ENCODE measurements at places on chromosomes 13 and 19. TPM values are rescaled to one million over a fixed set of nuclear protein-coding genes. Genes with fewer than 3 reads are reported as not detected.
A peak's percentile ranks its signal among the peaks of the same experiment; 100 is the strongest.

GRCh38 chr13:103324641-103325040 lies 258.4 kb upstream of the SLC10A2 start:
- DNase-seq, result no peak

- DNase-seq, result no peak
Observed at GRCh38 chr19:45981350-45981749, 7.7 kb upstream of the NOVA2 start.

DNA sequence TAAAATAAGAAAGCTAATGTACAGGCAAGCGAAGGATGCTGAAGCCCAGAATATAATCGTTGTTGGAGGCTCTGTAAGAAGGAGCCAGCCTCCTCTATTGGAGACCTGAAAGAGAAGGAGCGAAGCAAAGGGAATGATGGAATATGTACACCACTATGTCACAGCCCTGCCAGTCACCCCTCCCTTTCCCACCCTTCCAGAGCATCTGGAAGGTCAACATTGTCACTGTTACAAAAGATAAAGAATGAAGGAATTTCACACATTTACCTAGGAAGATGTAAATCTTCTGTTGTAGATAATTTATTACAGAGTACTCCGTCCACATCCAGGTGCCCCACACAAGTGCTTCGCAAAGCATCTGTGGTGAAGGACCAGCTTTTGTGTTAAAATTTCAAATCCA lies 39.7 kb upstream of the SACS start:
- DNase-seq, result no peak

- peak; percentile 74 for DNase-seq
Observed at GRCh38 chr19:17830567-17831418, 9.5 kb upstream of the INSL3 start.

- DNase-seq, result no peak
Observed at GRCh38 chr19:3565139-3565538, 7.6 kb upstream of the HMG20B start.

SIN3B gene
- 23.8 TPM for total RNA-seq

- DNase-seq, result no peak
Observed at GRCh38 chr19:33441277-33441699, 67.8 kb downstream of the CEBPG start.

ZNF714 gene
- total RNA-seq, result 6.0 TPM

DNA sequence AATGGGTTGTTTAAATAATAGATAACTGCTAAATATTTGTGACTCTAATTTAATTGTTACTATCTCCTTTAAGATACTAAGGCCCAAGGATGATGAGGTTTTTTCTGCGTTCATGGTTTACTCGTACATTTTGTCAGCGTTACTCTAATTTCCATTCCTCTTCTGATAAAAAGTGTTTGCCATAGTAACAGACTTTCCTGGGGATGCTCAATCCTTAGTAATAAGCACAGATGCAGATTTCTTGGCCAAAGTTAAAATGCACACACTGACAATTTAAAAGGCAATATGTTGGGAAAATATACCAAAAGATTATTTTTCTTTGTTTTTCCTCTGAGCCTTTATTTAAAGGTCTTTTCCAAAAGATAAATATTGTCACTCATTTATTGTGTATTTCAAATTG lies 149.6 kb downstream of the IRS2 start:
- no peak for DNase-seq

BCAM gene
- total RNA-seq, result 150 TPM

- DNase-seq, result no peak
Observed at GRCh38 chr13:75785130-75785529, 149.0 kb downstream of the LMO7 start.

ZNF254 gene
- 1.0 TPM for total RNA-seq

DNA sequence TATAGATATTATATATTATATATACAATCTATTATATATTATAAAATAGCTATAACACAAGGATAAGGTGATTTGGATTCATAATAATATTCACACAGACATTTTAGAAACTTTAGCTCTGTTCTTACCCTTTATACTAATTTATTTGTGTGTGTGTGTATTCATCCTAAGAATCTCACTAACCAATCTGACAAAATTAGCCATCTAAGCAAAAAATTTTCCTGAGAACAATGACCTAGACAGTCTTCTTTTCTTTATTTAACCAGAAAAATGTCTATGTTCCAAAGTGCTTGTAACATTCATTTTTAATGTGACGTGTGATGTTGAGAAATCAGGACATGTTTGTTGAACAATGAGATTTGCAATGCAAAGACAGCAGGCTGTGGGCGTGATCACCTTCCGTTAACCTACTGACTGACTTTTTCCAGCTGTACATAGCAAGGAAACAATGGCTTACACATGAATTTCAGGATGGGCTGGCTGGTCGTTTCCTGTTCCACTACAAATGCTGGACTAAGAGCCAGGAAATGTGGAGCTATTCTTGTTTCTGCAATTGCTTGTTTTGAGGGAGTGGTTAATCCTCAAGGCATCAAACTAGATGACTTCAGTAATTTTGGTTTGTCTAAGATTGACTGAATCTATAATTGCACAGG lies 634.6 kb upstream of the ARGLU1 start:
- DNase-seq, result peak; percentile 8

GRCh38 chr13:26062853-26063444 lies 11.1 kb upstream of the SHISA2 start:
- DNase-seq, result peak; percentile 93

GRCh38 chr13:75173457-75174356 lies 308.3 kb downstream of the TBC1D4 start:
- peak; percentile 27 for DNase-seq

KLK3 gene
- total RNA-seq, result not detected

CYP2S1 gene
- total RNA-seq, result 18.2 TPM

LGALS13 gene
- not detected for total RNA-seq

DNA sequence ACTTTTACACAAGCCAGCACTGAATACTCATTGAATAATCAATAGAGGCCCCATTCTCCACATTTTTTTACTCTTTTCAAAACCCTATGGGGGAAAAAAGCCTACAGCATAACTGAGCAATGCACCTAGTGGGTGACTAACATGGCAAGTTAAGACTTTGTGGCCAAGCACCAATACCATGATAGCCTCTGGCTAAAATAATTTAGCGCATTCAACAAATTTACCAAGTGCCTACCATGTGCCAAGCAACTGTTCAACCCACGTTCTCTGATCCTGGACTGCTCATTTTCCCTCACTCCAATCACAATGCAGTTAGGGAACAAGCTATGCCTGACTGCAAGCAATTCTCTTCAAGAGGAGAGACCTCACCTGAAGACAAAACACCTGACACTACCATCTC lies 3.0 kb downstream of the ANKRD10 start:
- no peak for DNase-seq

ARHGEF1 gene
- 189 TPM for total RNA-seq

SIAH3 gene
- total RNA-seq, result 0.10 TPM

MBD3L3 gene
- not detected for total RNA-seq

DNA sequence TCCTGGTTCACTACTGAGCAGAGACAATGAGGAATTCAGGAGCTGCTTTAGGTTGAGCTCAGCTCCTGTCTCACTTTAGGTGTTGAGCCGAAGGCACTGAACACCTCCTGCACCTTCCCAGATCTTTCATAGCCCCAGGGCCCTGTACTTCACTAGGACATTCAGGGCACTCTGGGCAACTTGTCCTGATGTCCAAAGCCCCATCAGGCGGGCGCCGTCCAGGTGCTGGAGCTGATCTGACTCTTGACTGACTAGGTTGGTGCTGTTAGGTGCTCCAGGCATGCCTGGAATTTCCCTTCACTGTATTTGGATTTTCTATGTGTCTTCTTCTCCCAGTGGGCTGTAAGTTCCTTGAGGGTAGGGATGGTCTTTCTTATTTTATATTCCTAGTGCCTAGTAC lies 48.4 kb upstream of the CNMD start:
- DNase-seq, result no peak

GRCh38 chr13:112154301-112155060 lies 87.5 kb downstream of the SOX1 start:
- no peak for DNase-seq

GRCh38 chr13:72500851-72501250 lies 226.6 kb downstream of the MZT1 start:
- DNase-seq, result no peak

DNA sequence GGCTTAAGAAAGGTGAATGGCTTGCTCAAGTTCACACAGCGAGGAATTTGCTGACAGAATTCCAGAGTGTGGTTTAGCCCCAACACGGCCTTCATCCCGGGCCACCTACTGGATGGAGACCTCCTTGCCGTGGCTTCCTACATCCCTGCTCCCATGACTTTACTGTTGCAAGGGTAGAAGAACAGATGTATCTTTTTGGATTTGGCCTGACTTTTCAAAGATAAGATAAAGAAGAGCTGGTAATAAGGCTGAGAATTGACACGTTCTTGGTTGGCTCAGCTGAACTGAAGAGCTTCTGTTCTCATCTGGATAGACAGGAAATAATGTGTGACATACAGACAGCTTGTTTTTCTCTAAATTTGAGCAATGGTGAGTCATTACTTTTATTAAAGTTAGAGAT lies 113.1 kb downstream of the KLF5 start:
- DNase-seq, result peak; percentile 86

MBD3L1 gene
- total RNA-seq, result not detected

- no peak for DNase-seq
Observed at GRCh38 chr13:31007417-31007816, 75.0 kb downstream of the TEX26 start.

GRCh38 chr19:18833141-18833476 lies 1.4 kb downstream of the UPF1 start:
- DNase-seq, result peak; percentile 8

- DNase-seq, result no peak
Observed at GRCh38 chr19:30887042-30887441, 462.2 kb downstream of the TSHZ3 start.

DNA sequence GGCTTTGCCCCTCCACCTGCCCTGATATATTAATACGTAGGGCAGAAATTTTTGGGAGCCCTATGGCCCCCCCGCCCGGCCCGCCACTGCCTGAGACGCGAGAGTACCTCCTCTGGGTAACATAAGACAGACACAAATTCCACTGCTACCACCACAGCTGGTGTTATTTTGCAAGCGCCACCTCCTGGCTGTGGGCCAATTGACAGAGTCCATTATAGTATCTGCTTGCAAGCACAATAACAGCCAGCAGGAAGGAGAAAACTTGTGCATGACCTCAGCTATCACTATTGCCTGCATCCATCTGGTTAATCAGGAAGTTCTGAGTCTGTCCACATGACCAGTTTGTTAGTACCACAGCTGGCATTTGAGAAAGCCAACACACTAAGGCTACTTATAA lies 25.3 kb upstream of the OR10H2 start:
- DNase-seq, result peak; percentile 79

NCCRP1 gene
- 0.31 TPM for total RNA-seq

DNA sequence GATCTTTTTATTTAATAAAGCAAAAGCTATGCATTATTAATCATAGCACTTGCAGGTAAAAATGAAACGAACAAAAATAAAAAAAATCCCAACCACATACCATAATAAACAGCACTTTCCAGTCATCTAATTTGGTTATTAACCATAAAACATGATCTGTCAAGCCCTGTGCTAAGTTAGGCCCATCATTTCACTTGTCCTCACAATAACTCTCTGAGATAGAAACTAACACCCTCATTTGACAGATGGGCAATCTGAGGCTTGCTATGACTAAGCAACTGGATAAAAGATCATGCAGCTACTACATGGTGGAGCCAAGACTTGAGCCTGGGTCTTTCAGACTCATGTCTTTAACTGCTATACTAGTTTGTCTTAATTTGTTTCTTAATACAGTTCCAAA lies 21.8 kb downstream of the PROSER1 start:
- no peak for DNase-seq

DNA sequence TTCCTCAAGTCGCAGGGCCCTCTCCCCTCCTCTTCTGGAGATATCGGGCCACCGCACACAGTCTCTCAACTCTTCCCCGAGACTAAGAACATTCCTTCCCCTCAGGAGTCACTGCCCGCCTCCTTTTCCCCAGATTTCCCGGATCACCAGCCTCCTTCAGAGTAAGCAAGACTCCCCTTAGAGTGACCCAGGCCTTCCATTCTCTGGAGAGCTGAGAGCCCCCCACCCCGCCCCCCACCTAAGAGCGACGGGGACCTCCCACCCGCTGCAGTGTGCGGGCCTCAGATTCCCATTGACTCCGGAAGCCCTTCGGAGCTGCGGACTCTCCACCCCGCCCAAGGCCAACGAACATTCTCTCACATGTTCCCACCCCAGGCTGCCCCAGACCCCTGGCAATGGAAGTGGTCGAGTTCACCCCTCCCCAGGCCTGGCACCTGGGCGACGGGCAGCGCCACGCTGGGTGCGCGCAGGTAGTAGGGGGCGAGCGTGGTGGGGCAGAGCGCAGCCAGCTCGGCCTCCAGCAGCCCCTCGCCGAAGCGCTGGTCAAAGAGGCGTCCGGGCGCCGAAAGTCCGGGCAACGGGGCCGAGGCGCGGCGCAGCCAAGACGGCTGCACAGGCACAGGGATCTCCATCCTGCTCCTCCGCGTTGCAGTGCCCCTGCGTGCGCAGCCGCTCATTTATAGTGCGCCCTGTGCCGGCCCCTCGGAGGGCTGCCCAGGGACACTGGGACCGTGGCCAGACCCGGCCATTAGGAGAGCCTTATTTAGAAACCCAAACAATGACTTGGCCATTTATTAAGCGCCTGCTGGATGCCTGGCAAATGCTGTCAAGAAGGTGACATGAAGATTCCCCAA lies at the start of gene HSPB6:
Gene HSPB6, minus strand, starts transcription at position 653 of the 854 bp plus-strand sequence. Its CDS starts 21 bp downstream, at position 632.
- no peak for DNase-seq

ZNF837 gene
- 8.3 TPM for total RNA-seq

ADGRE2 gene
- total RNA-seq, result not detected

RDH8 gene
- total RNA-seq, result not detected

CYP4F11 gene
- total RNA-seq, result 0.58 TPM

DNA sequence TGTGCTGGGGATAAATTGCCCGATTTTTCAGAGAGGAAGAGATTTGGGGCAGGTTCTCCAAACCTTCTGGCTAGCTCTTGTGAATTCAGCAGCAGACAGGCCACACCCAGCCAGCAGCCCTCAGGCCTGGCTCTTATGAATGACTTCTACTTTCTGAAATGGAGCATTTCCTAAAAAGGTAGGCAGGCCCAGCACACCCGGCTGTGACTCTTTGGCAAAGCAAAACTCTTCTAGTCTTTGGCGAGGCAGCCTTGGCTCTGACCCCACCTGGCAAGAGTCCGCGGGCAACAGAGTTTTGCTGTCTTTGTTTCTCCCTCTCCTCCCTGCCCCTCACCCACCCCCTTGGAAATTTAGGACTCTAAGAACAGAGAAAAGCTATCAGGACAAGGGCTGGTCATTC lies 221.2 kb downstream of the ZNF536 start:
- no peak for DNase-seq

POSTN gene
- not detected for total RNA-seq

DNA sequence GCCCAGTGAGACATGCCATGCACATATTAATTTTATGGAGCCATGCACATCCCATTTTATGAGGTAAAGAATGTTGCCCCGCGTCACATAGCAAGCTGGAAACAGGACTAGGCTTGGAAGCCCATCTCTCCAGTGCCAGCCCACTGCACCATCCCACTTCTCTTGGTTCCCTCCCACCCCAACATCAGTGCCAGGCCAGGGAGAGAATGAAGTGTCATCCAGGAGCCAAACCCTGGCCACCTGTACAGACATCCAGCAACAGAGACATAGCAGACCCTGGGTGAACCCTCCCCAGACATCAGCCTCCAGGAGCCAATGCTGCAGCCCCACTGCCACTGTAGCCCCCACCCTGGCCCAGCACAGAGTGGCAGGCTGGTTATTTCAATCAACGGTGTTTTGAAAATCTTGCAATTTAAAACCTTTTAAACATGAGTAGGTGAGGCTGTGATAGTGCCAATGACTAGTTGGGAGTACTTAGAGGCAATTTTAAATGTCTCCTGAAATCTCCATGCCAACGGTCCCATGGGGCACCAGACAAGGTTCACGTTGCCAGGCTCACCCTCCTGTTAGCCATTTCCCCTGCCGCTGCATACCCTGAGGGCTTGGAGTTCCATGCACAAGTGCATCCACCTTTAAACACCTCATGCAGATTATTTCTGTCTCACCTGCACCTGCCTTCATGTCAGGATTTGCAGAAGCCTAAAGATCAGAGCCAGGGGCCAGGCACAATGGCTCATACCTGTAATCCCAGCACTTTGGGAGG lies 34.7 kb downstream of the VSTM2B start:
- DNase-seq, result no peak

Measured in HT-29 (cell line).